HFFc6 (cell line): ENCODE measurements at places on chromosomes 6 and 20. TPM values are rescaled to one million over a fixed set of nuclear protein-coding genes. Genes with fewer than 3 reads are reported as not detected.

GRCh38 chr6:169371344-169372127, 117.9 kb upstream of the THBS2 start:
- no peak for DNase-seq

GRCh38 chr20:32135983-32136515, 26.5 kb downstream of the TM9SF4 start:
- DNase-seq, result no peak

DNA sequence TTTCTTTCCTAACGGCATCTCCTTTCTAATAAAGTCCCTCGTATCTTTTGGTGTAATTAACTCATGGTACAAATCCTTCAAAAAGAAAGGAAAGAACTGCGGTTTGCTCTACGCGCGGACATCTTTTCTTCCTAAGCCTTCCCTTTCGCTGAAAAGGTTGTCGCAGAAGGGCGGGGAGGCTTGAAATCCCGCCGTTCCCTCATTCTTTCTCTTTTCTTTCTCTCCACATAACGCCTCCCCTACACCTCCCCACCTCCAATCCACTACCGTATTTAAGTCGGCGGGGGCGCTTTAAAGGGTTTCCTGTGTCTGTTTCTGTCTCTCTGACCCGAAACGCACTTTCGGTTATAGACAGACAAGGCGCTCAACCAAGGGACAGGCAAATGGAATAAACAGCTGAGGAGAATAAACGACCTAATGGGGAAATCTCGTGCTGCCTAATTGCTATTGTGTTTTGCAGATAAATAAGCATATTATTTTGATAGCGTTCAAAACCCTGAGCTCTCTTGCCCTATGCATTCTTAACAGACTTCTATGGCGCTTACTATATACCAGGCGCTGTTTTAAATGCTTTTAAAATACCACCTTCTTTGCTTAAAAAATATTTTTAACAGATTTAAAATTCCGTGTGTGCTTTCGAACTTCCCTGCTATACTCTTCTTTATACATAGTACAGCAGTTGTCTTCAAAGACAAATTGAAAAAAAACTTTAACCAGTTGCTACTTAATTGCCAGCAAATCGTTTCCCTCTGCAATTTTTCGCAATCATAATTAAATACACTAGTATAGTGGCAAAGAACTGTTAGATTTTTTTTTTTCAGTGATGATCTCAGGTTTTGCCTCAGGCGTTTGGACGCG, 2.5 kb upstream of the HEY2 start:
- DNase-seq, result no peak

DNA sequence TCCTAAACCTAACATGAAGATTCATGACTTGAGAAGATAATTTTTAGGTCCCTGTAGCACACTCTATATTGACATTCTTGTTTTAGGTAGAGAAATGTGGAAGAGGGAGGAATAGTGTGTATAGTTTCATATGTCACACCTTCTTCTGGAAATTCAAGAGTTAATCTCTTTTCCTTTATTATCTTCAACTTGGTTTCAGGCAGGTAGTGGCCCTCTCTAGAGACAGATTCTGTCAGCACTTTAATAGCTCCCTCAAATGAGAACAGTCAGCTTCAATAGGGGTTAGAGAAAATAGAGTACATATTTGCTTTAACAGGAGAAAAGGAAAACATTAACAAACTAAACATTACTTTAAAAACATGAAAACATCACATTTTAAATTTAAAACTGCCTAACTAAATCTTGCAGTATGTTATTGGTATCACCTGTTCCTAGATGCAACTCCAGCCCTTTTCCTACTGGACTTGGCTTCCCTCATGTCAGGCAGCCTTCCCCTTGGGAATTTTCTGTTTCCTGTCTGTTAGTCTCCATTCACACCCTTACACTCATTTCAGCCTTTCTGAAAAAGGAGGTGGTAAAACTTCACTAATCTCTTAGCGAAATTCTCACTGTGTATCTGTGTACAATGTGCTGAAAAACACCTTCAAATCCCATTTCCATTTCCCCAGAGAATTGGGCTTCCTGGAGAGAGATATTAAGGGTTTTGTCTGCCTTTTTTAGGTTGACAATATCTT, 192.3 kb upstream of the RNF217 start:
- no peak for DNase-seq

- no peak for DNase-seq
These were observed 33.9 kb upstream of the TBX18 start for GRCh38 chr6:84798257-84798656.

The ENPP3 gene
- total RNA-seq, result 0.12 TPM in 1 of 3 replicates, not detected in the others

The CAP2 gene
- total RNA-seq, result 69.7 to 83.3 TPM (median 78.8 TPM) in 3 replicates
